AG10803 (cell line): ENCODE measurements at places on chromosomes 6 and 20.

DNA sequence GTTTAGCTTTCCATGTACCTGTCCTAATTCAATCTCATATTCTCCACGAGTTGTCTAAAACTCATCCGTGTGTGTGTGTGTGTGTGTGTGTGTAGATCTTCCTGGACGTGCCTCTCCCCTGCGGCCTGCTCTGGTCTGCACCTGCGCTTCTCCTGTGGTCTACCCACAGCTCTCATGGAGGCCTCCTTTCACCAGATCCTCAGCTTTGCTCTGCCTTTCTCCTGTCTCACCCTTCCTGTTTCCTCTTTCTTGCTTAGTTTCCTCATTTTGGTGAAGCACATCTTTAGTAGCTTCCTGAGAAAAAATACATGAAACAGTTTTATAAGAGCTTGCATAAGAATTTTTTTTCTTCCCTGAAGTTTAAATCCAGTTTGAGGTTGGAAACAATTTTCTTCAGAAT lies 18.1 kb downstream of the SLX4IP start:
- no peak for DNase-seq

DNA sequence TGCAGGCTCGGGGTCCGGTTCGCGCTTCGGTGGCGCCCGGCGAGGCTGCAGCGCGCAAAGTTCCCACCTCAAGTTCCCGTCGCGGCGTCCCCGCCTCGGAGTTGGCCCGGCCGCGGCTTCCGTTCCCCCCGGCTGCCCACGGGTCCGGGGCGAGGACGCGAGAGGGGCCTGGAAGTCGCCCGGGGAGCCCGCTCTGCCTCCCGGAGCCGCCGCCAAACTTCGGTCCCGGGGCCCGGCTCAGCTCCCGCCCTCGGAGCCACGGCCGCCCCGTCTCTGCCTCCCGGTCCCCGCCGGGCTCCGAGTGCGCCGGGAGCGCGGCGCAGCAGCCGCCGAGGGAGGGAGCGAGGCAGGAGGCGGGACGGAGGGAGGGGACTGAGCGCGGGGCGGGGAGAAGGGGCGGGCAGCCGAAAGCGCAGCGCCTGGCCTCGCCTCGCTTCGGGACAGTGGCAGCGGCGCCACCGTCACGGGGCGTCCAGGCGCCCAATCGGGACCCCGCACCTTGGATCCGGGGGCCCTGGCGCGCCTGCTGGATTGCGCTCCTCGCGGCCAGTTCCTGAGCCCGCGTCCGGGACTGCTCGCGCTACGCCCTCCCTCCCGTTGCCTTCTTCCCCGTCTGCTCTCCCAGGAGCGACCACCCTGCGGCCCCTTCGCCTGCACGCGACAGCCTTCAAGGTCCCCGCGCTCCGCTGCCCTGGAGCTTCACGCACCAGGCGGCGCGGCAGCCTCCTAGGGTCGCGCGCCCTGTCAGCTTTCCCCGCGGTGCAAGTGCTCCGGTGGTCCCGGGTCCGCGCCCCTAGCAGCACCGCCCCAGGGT lies at the start of gene KCNG1:
Gene KCNG1, minus strand, starts transcription at position 305 of the 814 bp plus-strand sequence. CDS start 12,769 bp downstream, outside the sequence.
- peak; percentile 77 for DNase-seq

DNA sequence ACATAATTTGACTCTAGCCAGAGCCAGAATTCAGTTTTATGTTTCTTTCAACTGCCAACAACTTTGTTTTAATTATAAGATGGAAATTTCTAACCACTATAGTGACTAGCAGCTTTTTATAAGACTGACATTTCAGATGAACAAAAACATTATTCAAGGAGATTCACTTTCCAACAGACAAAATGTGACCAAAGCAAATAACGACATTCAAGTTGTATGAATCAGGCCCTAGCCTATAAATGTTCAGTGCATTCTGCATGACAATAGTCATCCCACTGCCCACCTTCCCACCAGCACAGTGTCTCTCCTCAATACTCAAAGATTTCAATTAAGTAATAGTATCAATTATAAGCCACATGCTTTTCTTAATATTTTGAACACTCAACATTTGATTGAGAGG lies 200.7 kb downstream of the KHDC1L start:
- DNase-seq, result peak; percentile 16

GRCh38 chr6:41073968-41074691 lies 1.4 kb downstream of the NFYA start:
- DNase-seq, result peak; percentile 20

DNA sequence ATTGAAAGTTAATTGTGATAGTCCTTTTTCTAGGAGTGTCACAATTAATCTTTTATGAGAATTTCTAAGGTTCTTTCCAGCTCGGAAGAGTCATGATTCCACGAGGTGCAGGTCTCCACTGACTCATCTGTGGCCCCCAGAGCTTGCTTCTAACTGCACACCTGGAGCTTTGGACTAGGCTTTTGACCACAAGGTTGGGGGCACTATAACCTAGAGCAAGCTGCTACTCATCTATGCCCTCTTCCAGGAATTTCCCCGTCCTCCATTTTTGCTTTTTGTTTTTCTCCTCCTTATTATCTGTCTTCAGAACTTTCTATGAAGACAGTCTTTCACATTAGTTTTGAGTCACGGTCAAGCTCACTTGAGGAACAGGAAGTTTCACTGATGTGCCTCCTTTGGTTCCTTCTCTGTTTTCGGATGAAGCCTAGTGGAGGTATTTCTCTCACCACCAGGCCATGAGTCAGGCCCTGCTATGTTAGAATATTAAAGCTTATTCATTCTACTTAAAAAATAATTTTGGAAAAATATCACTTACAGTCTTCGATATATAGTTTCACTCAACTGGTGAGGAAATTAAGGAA lies 119.2 kb upstream of the INSM1 start:
- no peak for DNase-seq
